ENCODE measurements at places on chromosomes 4 and X.

GRCh38 chr4:151226004-151226932 is 50.7 kb upstream of the PRSS48 start:
- DNase-seq = no peak

- DNase-seq = no peak
Measured at GRCh38 chrX:12947545-12948235, 27.2 kb upstream of the TMSB4X start.

GRCh38 chr4:159129814-159130550 is 27.1 kb downstream of the RAPGEF2 start:
- DNase-seq = no peak

DNA sequence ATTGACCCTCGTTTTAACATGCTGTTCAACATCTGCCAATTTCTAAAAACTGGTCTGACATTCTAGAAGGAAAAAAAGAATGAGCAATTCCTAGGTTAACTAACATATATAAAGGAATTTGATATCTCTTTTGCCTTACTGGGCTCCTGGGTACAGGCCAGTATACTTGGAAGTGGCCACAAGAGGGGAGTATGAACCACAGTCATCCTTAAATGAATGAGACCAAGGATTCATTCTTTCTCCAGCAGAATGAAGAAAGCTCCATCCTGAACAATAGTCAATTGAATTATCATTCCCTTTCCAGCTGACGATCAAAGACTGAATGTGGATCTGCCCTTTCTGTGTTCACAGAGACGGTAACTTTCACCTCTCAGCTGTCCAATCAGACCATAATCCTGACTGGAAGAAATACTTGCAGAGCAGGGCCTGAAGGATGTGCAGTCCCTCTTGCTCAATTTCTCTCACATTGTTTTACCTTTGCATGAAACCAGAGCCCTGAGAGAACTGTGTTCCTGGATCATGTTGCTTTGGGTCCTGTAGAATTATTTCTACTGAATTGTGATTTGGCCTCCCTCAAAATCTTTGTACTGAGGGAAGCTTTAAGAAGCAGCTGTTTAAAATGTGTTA is 14.8 kb upstream of the SPARCL1 start:
- no peak for DNase-seq

GRCh38 chr4:10773010-10773409 is 88.4 kb upstream of the CLNK start:
- DNase-seq = no peak

DNA sequence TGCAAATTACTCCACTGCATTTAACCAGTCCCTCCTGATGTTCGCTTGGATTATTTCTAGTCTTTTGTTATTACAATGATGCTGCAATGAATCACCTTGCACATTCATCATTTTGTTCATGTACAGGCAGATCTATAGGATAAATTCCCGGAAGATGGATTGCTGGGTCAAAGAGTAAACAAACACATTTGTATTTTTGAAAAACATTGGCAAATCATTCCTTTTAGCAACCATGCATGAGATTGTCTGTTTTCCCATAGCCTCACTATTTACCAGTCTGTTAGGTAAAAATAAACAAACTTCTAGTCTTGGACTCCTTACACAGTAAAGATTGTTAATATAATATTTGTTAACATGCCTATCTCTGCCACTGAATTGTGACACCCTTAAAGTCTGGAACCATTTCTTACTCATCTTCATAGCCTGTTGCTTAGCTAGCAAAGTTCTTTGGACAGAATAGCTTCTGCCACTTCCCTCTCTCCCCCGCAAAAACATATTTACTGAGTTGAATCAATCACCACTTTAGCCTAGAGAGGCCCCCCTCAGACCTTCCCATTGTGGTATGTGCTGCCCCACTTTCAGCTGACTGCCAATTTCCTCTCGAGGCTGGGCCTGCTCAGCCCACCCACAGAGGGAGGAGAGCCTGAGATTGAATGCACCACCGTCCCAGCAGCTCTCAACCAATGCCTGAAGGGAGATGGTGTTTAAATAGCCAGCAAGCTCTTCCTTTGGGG is 108.4 kb upstream of the ATXN3L start:
- no peak for DNase-seq

- DNase-seq = no peak
Measured at GRCh38 chr4:156790866-156791265, 180.7 kb downstream of the PDGFC start.

DNA sequence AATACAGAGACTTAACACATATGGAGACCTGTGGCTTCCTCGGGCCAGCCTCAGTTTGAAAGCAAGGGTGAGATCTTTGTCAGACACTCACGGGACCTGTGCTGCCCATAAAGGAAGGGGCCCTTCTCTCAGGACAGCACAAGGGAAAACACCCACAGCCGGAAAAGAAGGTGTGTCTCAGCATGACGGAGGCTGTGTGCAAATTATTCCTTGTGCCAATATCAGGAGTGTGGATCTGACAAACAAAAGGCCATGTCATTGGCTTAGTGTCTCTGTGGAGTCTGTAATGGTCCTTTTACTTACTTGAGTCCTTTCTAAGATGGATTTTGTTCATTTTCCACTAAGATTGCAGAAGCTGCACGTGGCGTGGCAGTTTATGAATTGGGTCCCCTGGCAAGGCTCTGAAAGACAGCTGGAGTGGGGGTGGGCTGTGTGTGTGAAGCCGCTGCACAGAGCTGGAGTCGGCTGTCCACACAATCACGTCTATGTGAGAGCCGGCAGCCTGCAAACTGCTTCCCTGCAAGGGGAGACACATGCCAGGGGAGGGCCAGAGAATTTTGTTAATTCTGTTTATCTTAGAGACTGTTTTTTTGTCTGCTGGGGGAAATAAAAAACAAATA is 1.9 kb downstream of the ENPP6 start:
- DNase-seq = no peak

DNA sequence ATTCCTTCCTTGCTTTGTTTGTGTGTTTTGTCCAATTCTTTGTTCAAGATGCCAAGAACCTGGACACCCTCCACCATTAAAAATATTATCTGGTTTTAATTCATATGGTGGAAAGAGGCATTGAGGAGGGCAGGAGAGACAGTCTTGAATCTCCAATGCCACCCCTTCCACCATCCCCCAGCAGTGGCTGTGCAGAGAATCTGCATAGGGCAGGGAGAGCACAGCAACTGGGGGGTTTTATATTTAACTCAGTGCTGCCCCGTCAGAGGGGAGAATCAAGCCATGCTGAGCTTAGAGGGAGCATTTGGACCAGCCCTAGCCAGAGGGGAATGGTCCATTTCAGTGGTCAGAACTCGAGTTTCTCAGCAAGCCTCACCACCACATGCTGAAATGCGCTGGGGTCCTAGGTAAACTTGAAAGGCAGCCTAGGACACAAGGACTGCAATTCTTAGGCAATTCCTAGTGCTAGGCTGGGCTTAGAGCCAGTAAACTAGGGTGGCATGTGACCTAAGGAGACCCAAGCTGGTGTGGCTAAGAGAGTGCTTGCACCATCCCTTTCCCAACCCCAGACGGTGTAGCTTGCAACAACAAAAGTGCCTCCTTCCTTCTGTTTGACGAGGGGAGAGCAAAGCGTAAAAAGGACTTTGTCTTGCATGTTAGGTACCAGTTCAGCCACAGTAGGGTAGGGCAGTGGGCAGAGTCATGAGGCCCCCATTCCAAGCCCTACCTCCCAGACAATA is 34.2 kb downstream of the CCDC158 start:
- no peak for DNase-seq

DNA sequence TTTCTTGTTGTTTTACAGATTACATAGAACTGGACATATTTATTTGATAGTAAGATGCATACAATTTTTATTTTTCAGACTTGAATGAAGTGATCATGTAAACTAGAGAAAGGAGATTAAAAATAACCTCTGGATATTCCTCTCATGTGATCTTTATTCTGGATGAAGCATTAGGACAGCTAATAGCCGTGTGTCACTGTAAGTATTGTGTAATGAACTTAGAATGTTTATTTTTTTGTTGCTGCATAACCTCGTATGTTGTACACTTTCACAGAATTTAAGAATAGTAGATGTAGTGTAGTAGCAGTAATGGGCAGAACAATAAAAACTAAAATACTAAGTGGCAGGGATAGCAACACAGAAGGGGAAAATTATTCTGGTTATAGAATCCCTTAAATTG is 2094.5 kb upstream of the TENM3 start:
- no peak for DNase-seq

DNA sequence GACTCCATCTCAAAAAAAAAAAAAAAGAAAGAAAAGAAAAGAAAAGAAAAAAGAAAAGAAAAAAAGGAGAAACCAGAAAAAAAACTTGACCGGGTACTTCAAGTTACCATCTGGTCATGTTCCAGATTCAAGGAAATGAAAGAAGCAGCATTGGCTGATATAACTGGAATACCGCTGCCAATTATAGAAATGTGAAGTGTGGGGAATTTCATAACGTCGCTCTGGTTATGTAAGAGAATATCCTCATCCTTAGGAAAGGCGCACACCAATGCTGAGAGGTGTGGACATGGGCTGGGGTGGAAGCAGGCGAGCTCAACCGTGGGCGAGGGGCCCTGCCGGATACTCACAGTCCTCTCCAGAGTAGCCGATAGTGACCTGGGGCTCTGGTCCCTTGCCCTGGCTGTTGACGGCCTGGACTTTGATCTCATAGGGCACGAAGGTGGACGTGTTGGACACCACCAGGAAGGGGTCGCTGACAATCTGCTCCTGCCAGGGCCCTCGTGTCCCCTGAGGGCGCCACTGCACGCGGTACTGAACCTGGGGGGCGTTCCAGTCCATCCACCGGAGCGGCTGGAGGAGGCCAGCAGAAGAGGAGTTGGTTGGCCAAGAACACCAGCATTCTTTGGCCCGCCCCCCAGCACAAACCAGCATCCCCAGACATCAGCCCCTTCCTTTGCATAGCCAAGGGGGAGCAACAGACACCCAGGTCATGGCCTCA is 19.5 kb downstream of the L1CAM start:
- DNase-seq = no peak

DNA sequence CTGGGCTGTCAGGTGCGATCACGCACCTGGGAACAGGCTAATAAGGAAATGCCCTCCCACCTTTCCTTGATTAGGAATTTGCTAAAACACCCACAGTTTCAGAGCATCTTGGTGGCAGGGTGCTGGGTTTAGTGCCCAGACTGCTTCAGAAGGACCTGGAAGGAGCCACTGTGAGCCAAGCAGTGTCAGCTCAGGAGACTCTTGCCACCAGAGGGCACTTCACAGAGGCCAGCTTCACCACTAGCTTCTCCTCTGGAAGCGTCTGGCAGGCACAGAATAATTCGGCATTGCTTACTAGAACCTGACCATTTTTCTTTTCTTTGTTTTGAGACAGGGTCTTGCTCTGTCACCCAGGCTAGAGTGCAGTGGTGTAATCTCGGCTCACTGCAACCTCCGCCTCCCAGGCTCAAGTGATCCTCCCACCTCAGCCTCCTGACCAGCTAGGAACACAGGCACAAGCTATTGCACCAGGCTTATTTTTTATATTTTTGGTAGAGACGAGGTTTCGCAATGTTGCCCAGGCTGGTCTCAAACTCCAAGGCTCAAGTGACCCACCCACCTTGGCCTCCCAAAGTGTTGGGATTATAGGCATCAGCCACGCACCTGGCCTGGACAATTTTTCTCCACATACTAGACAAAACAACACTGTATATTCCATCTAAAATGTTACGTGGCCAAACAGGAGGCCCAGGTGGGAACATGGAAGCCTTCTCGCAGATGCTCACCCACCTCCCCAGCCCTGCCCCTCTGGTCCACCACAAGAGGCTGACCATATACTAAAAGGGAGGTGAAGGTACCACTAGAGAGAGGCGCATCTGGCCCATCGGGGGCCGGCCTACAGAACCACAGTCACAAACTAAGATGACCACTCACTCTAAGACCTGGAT is 14.1 kb downstream of the NOP14 start:
- no peak for DNase-seq

DNA sequence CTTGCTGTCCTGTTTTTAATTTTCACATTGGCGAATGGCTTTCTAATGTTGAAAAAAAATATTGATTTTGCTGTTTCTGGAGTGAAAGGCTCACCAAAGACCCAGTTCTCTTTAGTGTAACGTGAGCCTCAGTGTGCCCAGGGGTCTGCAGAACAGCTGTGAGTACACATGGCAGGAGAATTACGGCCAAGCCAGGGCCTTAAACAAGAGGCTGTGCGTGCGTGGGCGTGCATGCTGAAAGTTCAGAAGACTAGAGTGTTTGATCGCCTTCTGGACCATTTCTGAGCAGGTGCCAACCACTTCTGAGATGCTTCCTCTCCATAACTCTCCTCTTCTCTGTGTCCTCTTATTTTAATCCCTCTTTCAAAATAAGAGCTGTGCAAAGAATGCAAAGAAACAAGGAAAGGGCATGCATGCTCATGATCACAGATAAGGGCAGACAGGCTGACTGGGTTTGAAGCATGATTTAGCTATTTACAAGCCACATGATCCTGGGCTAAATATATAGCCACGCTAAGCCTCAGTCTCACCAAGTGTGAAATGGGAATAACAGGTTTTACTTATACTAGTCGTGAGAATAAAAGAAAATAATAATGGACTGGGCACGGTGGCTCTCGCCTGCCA is 9.9 kb downstream of the PHEX start:
- no peak for DNase-seq

DNA sequence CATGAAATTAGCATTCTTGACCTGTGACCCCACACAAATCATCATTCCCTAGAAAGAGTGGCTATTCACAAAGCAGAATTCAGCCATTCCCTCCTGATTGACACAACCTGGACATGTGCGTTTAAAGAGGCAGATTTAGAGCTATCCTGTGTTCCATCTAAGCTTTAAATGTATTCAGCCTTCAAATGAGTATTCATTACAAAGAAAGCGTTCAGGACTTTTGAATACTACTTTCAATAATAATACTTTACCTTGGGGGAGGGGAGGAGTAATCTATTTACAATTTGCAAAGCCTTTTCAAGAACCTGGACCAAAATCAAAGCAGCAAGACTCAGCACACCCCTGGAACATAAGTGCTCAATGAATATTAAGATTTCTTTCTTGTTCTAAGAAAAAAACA is 22.5 kb upstream of the GPC4 start:
- no peak for DNase-seq

GRCh38 chr4:102696758-102697157 is 64.0 kb downstream of the MANBA start:
- DNase-seq = no peak

DNA sequence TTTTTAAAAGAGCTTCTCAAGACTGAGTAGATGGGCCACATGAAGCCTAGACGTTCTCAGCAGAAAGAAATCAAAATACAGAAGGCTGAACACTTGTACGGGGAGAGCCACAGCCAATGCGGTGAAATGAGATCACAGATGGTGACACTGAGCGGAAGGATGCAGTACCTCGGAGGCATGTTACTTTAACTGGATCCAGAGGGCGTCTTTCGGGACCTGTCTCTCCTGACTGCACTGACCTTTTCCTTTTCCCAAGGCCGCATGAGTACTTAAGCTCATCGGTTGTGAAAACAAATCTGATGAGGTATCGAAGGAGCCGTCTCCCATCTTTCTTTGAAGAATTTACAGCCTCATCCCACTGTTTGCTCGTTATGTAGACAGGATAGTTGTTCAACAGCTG is 32.6 kb downstream of the BEND4 start:
- DNase-seq = no peak

DNA sequence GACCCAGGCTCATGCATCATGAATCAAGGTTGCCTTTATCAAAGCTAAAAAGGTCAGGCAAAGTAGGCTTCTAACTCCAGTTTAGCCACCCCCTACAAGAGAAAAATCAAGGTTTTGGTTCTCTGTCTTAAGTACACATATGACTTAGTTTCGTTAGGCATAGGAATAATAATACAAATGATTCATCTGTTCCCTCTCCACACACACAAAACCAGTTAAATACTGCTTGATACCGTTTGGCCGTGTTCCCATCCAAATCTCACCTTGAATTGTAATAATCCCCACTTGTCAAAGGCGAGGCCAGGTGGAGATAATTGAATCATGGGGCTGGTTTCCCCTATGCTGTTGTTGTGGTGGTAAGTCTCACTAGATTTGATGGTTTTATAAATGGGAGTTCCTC is 226.2 kb downstream of the HS6ST2 start:
- DNase-seq = no peak

- DNase-seq = no peak
Measured at GRCh38 chr4:53716011-53716410, 124.7 kb upstream of the LNX1 start.
